ENCODE measurements at places on chromosomes 6 and 20.
A peak's percentile ranks its signal among the peaks of the same experiment; 100 is the strongest.

DNA sequence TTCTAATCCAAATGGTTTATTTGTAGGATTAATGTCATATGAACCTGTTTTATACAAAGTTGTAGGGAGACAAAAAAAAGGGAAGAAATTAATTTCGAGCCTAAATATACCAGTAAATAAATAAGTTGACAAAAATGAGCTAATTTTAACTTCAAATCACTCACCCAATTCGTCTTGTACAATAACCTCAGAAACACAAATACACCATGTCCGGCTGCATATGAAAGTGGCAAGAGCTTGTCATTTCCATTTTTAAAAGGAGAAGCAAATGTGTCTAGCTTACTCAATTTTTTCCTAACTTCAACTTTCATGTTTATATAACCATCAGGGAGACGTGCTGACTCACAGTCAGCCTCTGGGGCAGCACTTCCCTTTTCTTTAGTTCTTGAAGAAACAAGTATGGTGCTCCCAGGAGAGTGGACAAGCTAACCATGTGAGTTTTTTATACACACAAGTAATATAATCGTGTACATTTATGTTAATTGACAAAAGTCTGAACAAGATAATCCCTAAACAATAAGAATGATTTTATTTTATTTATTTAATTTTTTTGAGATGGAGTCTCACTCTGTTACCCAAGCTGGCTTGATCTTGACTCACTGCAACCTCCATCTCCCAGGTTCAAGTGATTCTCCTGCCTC is 55.5 kb upstream of the SGK1 start:
- DNase-seq, result no peak

DNA sequence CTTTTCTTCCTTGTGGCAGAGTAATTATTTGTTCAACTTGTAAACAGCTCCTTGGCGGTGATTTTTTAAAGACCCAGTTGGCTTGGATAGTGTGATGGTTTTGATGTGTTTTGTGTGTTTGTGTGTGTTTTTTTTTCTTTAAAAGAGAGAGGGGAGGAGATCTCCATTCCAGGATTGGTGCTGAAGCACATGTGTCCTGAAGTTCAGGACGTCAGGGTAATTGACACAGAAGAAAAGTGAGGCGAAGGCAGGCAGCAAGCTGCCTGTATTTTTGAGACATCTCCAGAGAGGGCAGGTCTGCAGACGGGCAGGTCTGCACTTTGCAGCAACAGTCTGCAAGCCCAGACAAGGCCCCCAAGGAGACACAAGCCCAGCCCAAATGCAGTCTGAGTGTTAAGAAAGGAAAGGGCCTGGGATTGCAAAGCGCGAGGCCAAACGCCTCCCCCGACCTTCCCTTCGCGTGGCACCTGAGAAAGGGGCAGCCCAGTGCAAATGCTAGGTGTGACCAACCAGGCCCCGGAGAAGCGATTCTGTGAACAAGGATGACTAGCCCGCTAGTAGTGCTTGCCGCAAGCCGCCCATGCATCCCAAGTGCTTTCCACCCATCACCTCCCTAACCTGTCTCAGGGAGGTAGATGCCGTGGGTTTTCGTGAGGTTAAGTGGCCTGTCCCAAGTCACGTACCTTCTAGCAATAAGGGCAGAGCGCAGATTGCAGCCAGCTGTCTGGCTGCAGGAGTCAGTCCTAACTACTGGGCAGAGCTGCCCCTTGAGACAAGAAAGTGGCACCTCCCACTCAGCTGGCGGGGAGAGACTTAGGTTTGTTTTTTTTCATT is 230.5 kb downstream of the ZMYND8 start:
- DNase-seq, result no peak

- DNase-seq, result peak; percentile 65
Observed at GRCh38 chr20:5658912-5659345, 91.3 kb upstream of the SHLD1 start.

GRCh38 chr6:24840187-24840586 is 41.5 kb upstream of the ARMH2 start:
- no peak for DNase-seq

- DNase-seq, result no peak
Observed at GRCh38 chr6:27238010-27238983, 9.2 kb upstream of the PRSS16 start.

- DNase-seq, result no peak
Observed at GRCh38 chr20:4225745-4226144, 210.4 kb upstream of the RNF24 start.

DNA sequence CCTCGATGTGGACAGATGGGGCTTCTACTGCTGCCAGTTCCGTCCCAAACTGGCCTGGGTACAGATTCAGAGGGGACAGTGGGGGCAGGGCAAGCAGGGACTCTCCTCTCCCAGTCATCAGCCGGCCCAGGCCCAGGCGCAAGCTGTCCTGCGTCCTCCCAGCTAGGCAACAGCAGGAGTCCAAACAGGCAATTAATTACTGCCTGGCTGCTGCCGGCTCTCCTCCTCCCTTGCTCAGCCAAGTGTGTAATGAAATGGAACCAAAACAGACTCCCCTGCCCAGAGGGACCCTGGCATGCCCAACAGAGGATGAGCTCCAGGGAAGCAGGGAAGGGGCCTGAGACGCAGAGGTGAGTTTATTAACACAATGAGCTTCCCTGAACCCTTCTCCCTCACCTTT is 17.8 kb upstream of the SLC32A1 start:
- no peak for DNase-seq

GRCh38 chr20:3014179-3014578 is 29.2 kb upstream of the GNRH2 start:
- no peak for DNase-seq

GRCh38 chr6:150670311-150670710 is 70.6 kb downstream of the PLEKHG1 start:
- DNase-seq, result no peak

DNA sequence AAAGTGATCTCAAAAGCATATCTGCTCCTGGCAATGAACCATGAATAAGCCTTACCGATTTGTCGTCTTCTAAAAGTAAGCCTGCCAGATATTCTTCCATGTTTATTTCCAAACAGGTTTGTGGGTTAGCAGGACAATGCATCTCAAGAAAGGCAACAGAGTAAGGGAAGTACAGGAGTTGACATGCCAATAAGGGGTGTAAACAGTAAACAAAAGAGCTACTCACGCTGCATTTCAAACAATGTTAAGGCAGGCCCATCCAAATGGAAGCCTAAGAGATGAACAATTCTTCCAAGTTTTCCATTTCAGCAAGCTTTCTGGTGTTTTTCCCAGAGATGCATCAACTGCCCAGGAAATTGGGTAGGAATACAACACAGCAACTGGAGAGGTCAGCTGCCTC is 27.8 kb upstream of the CRIP3 start:
- DNase-seq, result no peak

All from tibial nerve (tissue), 4 donors.